ENCODE measurements at places on chromosomes 7 and 10. TPM values are rescaled to one million over a fixed set of nuclear protein-coding genes. Genes with fewer than 3 reads are reported as not detected.

GSTO2 gene
- total RNA-seq, result 2.6 TPM

GRID1 gene
- total RNA-seq, result 0.09 TPM

DYDC2 gene
- total RNA-seq, result not detected

SYT15 gene
- 0.59 TPM for total RNA-seq

ENO4 gene
- total RNA-seq, result 0.05 TPM

ELN gene
- total RNA-seq, result 0.59 TPM

NAT16 gene
- not detected for total RNA-seq

UNCX gene
- total RNA-seq, result not detected

CALCR gene
- total RNA-seq, result not detected

OR6B1 gene
- total RNA-seq, result not detected

NPC1L1 gene
- total RNA-seq, result not detected

JAKMIP3 gene
- total RNA-seq, result 0.32 TPM

GNAT3 gene
- not detected for total RNA-seq

AQP1 gene
- 19.5 TPM for total RNA-seq

IKZF1 gene
- not detected for total RNA-seq

ZC3HAV1L gene
- total RNA-seq, result 20.2 TPM

ARHGEF35 gene
- 0.59 TPM for total RNA-seq

OPALIN gene
- total RNA-seq, result not detected

IRF5 gene
- 0.14 TPM for total RNA-seq

CLDN3 gene
- total RNA-seq, result not detected

LLCFC1 gene
- total RNA-seq, result not detected

CSGALNACT2 gene
- total RNA-seq, result 20.5 TPM

NRAP gene
- not detected for total RNA-seq

SAP25 gene
- not detected for total RNA-seq

Measured in smooth muscle cell of the umbilical artery (primary cell).